ENCODE measurements at places on chromosomes 12 and 14.
A peak's percentile ranks its signal among the peaks of the same experiment; 100 is the strongest.

- no peak for DNase-seq
Observed at GRCh38 chr12:113860059-113860820, 105.9 kb downstream of the RBM19 start.

DNA sequence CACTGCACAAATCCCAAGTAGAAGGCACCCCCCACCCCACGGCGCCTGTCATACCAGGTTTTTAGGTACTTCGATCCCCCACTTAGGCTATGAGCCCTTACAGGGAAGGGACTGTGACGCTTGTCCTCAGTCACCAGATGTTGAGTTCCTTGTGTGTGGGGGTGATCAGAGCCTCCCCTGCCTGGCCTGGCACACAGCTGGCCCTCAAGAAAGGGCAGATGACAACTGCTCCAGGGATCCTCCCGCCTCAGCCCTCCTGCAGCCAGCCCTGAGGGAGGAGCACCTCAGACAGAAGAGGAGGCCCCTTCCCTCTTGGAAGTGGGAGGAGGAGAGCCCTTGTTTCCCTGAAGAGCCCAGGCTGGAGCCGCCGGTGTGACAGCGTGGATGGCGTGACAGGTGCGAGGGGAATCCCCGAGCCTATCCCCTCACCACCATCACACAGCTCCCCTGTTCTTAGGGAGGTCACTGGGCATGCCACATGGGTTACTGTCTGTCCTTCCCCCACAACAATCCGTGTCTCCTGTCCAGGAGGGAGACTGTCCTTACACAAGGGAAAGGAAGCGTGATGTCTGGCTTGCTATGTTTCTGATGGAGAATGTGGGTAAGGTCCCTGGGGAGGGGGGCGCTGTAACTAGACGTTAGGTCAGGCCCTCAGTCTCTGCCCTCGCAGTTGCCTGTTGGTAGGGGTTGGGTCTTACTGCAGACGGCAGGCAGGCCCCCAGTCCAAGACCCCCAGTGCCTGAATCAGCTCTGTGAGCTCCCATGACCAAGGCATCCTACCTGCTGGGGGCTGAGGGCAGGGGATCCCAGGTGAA lies 31.4 kb downstream of the P2RX4 start:
- DNase-seq: no peak

DNA sequence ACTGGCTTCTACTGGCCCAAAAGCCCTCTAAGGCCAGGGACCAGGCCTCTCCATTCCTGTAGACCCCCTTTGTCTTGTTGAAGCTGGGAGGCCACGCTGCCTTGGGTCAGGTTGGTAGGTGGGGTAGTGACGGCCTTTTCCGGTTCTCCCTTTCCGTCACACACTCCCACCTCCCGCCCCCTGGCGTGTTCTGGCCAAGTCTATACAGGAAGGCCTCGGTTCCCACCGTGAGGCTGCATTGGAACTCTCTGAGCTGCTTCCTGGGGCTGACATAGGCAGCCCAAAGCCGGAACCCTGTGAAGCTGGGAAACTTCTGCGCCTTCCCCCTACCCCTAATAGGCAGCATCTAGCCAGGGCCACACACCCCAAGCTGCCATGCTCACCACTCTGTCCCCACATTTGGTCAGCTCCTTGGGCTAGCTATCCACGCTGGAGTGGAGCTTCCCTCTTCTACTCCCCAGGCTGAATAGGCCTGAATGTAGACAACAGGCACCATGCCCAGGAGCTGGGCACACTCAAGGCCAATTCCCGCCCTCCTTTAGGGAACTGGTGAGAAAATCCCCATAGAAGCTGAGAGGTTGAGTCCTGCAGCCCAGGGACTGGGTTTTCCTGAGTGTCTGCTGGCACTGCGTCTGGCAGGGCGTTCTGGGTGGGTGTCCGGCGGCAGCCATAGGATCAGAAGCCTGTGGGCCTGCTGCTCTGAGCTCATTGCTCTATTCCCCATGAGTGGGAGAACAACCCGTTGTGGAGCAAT lies 35.7 kb downstream of the RIN3 start:
- DNase-seq: no peak

- no peak for DNase-seq
Observed at GRCh38 chr12:533718-534117, 74.0 kb downstream of the B4GALNT3 start.

- no peak for DNase-seq
Observed at GRCh38 chr12:123912415-123913380, 59.9 kb downstream of the CCDC92 start.

DNA sequence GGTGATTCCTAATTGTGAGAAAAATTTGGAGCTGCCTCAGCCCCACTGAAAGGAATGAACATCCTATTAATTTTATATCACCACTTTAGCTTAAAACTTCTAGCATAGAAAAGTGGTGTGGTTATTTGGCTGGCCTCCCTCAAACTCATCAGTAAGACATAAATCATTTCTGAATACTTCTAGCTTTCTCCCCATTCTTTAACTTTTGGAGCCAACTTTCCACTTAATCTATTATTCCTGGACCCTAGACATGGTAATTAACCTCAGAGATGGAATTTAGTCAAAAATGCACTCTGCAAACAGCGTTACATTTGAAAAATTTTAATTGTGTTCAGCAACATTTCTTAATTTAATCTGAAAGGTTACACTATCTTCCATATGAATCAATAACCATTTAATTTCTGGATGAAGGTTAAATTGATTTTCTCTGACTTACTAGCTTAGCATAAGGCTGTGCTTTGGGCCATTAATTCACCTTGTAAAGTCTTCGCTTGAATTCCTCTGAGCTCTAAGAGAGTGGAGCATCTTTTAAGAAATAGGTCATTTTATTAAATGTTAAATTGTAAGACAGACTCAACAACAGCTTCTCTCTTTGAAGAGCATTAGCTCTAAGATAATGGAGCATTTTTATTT lies 753.6 kb upstream of the STXBP6 start:
- DNase-seq: no peak

- DNase-seq: no peak
Observed at GRCh38 chr12:122996188-122996601, 15.7 kb downstream of the ARL6IP4 start.

- no peak for DNase-seq
Observed at GRCh38 chr14:101687756-101688546, 73.6 kb upstream of the PPP2R5C start.

GRCh38 chr12:110020956-110021355 lies 21.7 kb downstream of the ANKRD13A start:
- DNase-seq: no peak

DNA sequence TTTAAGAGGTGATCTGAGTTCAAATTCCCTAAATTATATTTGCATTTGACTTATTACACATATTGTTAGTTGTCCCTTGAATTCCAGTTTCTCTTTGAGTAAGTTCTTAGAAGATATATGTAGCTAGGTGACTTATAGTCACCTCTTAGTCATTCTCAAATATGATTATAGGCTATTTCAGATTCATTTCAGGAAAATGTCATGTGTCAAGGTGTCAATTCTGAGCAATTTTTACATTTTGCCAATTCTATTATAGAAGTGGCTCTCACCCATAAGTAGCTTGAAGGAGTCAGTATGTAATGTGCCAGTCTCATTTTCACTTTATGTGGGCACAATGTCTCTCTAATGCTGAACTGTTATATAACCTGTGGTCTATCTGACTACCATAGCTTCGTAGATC lies 623.4 kb downstream of the DIO2 start:
- DNase-seq: no peak

DNA sequence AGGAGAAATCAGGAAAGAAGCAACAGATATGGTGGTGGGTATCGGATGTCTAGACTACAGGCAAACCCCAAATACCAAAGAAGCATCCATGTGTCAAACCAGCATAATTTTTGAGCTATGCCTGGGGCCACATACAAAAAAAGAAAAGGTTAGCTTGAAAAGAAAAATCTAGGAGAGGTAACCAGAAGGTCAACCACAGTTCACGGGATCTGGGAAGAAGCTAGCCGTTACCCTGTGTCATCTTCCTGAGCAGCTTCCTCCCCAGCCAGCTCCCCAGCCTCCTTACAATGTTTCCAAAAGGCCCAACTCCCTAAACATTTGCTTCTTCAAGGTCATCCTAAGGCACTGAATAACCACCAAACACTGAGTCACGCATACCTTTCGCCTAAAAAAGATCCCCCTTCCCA lies 3.1 kb downstream of the SINHCAF start:
- DNase-seq: no peak

- DNase-seq: no peak
Observed at GRCh38 chr14:104220215-104221070, 82.1 kb downstream of the KIF26A start.

DNA sequence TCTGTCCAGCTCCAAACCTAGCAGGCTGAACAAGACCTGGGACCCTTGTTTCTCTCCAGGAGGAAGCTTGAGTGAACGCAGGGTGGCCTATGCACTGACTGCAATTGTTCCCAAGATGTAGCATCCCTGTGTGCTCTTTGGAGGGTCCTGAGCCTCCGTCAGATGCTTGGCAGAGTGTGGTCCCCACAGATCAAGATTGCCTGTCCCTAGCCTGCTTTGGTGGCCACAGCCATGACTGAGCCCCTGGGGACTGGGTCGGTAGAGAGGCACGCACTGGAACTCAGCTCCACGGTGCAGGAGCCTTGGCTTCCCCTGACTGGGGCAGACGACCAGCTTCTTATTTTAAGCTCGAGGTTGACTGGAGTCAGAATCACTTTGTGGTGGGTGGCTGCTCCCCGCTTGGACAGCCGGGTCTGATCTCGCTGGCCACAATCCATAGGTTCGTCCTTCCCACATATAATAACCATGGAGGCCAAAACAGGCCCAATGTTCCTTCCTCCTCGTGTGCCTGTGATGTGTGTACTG lies 97.8 kb downstream of the LGMN start:
- no peak for DNase-seq

GRCh38 chr14:64983439-64984310 lies 3.0 kb upstream of the FNTB start:
- no peak for DNase-seq

GRCh38 chr12:104741077-104741476 lies 217.0 kb downstream of the SLC41A2 start:
- no peak for DNase-seq

GRCh38 chr12:52013626-52014310 lies 7.0 kb downstream of the TAMALIN start:
- no peak for DNase-seq

GRCh38 chr12:52879394-52880351 lies 25.2 kb downstream of the KRT8 start:
- DNase-seq: peak; percentile 70

GRCh38 chr12:57850854-57851430 lies 4.4 kb upstream of the CTDSP2 start:
- no peak for DNase-seq

DNA sequence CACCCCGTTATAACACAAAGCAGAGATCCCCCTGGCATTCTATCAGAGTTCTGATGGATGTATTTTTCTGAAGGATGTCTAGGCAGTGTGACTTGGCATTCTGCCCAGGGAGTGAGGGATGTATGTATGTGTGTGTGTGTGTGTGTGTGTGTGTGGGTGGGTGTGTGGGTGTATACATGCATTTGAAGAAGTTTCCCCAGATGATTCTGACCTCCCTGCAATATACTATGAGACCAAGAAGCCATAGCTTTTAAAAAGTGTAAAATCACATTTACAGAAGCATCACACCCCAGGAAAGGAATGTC lies 59.7 kb upstream of the NAP1L1 start:
- DNase-seq: no peak

- no peak for DNase-seq
Observed at GRCh38 chr12:64469455-64470142, 17.7 kb downstream of the TBK1 start.

DNA sequence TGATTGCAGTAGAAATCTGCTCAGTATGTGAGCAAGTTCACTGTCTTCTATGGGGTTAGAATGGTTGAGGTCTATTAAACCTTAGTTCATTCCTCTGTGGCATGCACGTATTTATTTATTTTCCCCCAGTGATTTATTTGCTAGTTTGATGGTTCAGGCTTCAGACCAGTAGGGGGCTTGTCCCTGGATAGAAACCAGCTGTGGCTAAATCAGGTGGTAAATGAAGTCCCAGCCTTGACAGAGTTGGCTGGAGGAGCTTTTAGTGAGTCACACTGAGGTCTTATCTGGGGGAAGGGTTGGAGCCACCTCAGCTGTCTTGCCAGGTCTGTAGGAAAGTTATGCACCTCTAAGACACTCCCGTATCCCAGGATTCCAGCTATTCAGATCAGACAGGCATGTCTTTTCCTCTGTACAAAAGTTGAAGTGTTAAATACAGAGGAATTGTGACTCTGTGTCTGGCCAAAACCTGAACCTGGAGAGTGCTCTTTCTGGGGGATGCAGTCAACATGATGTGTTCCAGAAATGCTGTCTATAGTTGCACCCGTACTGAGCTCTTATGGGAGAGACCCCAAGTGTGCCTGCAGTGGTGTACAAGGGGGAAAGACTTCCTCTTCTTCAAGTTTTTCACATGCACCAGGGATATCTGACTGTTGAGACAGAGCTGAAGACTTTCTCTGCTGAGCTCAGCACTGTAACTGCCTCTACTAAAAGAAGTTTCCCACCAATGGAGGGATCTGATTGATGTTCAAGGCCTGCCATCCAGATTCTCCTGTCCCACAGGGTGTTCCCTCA lies 1322.1 kb downstream of the TMEM121 start:
- DNase-seq: no peak

GRCh38 chr14:78440356-78440894 lies 270.3 kb downstream of the NRXN3 start:
- no peak for DNase-seq

- no peak for DNase-seq
Observed at GRCh38 chr12:67414011-67414715, 145.0 kb downstream of the CAND1 start.

GRCh38 chr14:95507174-95507573 lies 9.3 kb downstream of the SYNE3 start:
- DNase-seq: no peak
